ENCODE measurements at places on chromosomes 1 and 21. TPM values are rescaled to one million over a fixed set of nuclear protein-coding genes. Genes with fewer than 3 reads are reported as not detected.
A peak's percentile ranks its signal among the peaks of the same experiment; 100 is the strongest.

The IL23R gene
- 0.07 TPM for polyA plus RNA-seq

DNA sequence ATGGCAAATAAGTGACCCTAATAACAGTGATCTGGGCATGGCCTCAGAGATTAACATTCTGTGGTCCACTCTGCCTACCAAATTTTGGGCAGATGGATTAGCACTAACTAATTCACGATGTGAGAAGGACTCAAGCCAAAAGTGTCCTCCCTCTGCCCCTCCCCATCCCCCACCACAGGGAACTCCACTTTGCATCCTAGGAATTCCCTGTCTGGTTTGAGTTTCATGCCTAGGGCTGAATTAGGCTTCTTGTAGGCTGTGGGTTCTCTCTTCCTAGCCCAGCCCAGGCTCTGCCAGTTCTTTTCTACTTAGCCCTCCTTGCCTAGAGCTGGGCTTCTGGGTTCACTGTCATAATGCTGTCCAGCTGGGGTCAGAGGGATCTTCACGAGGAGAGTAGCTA, 64.1 kb downstream of the ATP2B4 start:
- DNase-seq, result no peak

The SLC25A33 gene
- polyA plus RNA-seq, result 3.9 TPM

DNA sequence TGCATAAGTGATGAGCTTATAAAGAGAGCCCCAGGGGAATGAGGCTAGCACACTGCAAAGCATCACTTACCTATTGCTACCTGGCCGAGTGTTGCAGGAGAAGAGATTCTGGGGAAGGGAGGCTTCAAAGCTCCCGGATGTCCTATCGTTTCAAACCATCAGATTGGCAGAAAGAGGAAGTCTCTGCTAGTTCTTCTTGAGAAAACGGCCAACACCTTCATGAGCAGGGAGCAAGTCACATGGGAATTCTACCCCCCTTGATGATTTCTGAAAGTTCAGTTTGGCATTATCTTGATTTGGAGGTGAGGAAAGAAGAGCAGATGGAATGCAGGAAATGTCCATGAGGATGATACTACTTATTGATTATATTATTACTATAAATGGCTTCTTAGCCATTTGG, 16.2 kb downstream of the SYF2 start:
- DNase-seq, result peak; percentile 9

The TEX38 gene
- 0.11 TPM for polyA plus RNA-seq

The B4GALT2 gene
- polyA plus RNA-seq, result 7.7 TPM

GRCh38 chr1:228307218-228308023, 99.2 kb downstream of the TRIM11 start:
- peak; percentile 72 for DNase-seq

The IL19 gene
- polyA plus RNA-seq, result 0.09 TPM

- DNase-seq, result no peak
Measured at GRCh38 chr21:20026543-20026942, 971.7 kb upstream of the NCAM2 start.

The PPFIA4 gene
- polyA plus RNA-seq, result 0.21 TPM

- no peak for DNase-seq
Measured at GRCh38 chr1:37828410-37829074, 20.5 kb upstream of the YRDC start.

The RCSD1 gene
- polyA plus RNA-seq, result 103 TPM

- DNase-seq, result no peak
Measured at GRCh38 chr1:29856340-29857114, 620.2 kb downstream of the PTPRU start.

- peak; percentile 13 for DNase-seq
Measured at GRCh38 chr1:29267321-29268070, 31.2 kb downstream of the PTPRU start.

DNA sequence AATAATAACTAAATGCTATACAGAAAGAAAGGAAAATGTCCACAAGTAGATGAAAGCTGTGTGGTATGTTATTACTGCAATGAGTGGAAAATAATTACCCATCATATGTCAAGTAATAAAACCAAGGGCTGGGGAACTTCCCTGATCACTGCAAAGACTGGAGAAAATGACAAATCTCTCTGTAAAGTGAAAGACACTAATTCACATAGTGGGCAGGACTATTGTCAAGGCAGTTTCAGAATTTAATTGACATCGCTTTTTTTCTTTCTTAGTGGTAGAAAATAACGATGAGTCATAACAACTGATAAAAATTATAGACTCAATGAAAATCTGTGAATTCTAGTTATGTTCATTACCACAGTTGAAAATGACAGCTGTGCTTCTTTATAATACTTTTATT, 153.7 kb upstream of the ST6GALNAC5 start:
- no peak for DNase-seq

- DNase-seq, result no peak
Measured at GRCh38 chr1:240947438-240948224, 335.7 kb upstream of the GREM2 start.

GRCh38 chr1:228415853-228416216, 826 bp downstream of the TRIM17 start:
- no peak for DNase-seq

DNA sequence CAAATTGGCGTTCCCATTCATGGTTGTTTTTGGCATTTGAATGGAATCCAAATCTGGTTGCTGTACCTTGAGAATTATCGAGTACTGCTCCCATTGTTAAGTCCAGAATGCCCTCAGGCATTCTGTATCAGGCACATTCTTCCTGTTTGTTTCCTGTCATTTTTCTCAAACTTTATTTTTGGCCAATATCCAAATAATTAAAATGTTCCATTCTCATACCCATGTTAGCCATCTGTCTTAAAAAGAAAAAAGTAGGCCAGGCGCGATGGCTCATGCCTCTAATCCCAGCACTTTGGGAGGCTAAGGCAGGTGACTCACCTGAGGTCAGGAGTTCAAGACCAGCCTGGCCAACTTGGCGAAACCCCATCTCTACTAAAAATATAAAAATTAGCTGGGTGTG, 29.3 kb upstream of the SHISA4 start:
- no peak for DNase-seq

- no peak for DNase-seq
Measured at GRCh38 chr1:198019126-198019525, 102.0 kb downstream of the LHX9 start.

DNA sequence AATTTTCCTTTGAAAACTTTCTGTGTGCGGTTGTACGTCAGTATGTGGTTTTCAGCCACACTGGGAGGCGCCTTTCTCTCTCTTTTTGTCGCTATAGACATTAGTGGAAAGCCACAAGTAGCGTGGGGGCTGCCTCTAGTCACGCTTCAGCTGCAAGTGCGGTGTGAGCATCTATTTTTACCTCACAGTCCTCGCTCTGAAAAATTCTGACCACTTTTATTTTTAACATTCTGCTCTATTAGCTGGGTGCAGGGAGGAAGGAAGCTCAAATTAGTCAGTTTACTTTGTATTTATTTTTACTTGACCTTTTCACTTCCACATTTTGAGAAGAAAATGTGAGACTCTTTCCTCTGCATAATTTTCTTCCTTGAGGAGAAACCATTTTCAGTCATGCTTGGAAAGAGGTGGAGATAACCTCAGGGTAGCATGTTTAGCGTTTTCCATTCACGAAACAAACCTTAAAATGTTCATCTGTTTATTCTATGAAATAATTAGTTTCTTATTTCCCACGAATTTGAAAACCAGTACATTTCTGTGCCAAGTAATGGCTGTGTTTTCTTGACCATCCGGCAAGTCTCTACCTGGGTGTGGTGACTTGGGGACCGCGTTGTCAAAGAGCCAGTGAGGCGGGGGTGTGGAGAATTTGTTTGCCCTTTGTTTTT, 35.6 kb downstream of the ADARB1 start:
- DNase-seq, result no peak

DNA sequence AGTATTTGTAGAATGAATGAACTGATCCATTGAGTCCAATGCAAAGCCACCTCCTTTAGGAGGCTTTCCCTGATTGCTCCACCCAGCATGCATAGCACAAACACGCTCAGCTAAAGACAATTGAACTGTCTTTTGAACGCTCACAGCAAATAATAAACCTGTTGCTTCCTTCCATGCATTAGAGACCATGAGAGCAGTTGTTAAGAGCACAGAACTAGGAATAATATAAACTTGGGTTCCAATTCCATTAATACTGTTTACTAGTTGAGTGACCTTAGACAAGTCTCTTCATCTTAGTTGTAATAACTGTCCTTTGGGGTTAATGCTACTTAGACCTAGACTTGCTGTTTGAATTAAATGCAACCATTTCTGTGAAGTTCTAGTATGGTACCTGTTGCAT, 5.9 kb upstream of the MEF2D start:
- DNase-seq, result no peak

GRCh38 chr1:160168609-160169369, 17.4 kb downstream of the ATP1A4 start:
- no peak for DNase-seq

The PLD5 gene
- 0.41 TPM for polyA plus RNA-seq

DNA sequence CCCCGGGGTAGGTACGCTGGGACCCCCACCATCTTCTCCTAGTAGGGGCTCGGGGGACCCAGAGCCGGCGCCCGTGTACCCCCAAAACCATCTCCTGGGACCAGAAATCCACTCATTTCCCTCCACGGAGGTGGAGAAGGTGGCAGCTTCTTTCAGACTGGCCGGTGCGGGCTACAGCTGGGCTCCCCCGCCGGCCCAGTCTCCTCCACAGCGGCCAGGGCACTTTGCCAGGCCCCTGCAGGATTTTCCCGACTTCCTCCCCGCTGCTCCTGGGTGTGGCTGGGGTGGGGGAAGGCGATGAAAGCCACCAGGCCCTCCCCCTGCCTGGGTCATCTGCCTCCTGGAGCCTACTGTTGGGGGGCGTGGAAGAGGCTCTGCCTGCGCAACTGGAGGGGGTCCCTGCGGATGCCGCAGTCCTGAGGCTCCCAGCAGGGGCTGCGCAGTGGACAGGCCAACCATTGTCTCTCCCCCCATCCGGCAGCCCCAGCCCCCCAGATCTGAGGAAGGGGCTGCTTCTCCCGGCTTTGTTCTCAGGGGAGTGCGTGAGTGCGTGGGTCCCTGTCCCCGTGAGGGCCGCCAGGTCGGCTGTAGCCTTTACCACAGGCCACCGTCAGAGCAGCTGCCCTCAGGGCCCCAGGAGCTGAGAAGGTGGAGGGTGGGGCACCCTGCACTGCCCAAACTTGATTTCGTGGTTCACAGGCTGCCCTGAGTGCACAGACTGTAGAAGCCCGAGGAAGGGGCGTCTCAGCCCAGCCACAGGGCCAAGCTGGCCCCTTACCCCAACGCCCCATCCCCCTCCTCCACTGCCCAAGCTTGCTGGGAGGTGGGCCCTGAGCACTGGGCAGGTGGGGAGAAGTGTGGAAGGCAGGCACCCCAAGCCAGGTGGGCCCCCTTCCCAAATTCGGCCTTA, 1.3 kb downstream of the AGRN start:
- DNase-seq, result no peak
